Activated CD8-positive, alpha-beta memory T cell treated with anti-CD3 and anti-CD28 coated beads for 4 hours (primary cell): ENCODE measurements at places on chromosomes 11 and 22.

DNA sequence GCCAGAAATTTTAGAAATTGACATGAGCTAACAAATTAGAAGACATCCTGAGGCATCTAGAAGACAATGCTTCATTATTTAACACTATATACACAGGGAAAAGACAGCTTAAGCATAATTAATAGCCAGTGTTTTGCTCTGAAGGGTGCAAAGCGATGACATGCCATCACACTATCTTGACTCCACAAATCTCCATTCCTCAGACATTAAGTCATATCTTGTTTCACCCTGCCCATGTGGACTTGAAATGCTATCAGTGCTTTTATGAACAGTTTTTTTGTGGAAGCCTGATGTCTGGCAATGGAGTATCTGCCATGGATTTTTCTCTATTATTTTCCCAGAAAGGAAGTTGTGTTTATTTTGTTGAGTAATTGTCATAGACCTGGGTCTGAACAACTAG is 2.3 kb downstream of the CARD18 start:
- no peak for DNase-seq

DNA sequence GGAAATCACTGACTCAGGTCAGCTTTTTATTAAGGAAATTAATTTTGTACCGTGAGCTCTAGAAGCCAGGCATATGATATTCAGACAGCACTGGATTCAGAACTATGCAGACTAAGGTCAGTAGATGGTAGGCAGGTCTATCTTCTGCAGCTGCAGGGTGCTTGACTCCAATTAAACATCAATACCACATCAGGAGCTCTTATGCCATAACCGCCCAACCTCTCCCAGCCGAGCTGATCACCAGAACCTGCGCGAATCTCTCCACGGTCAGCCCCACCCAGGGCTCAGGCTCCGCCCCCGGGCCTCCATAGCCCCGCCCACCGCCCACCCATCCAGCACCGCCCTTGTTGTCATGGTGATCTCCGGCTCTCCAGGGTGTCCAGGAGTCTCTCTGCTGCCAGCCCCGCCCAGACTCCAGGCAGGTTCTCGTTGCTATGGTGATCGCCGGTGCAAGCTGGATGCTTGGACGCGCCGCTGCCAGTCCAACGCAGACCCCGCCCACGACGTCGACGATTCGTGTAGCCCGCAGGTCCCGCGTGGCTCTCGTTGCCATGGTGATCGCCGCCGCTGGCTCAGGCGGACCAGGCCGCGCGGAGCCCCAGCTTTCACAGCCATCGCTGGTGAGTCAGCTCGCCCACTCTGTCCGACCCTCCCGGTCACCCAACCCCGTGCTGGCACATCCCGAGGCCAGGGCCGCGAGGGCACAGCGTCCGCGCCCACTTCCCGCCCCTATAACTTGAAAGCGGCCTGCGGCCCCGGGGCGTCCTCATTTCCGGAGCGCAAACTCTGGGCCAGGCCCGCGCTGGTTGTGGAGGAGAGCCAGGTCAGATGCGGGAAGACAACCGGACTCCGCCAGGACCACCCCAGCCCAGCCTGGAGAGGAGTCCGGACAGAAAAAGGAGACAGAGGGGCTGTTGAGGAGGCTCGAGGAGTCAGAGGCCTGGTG is at the start of gene RAB36:
TSS of gene RAB36 (plus strand) at position 546 of the 946 bp plus-strand sequence. CDS start 1,140 bp downstream, outside the sequence.
- peak; percentile 51 for DNase-seq

- DNase-seq, result no peak
Measured at GRCh38 chr11:66237867-66238266, 30.6 kb upstream of the RAB1B start.

- DNase-seq, result no peak
Measured at GRCh38 chr11:7306900-7307299, 55.2 kb downstream of the SYT9 start.

DNA sequence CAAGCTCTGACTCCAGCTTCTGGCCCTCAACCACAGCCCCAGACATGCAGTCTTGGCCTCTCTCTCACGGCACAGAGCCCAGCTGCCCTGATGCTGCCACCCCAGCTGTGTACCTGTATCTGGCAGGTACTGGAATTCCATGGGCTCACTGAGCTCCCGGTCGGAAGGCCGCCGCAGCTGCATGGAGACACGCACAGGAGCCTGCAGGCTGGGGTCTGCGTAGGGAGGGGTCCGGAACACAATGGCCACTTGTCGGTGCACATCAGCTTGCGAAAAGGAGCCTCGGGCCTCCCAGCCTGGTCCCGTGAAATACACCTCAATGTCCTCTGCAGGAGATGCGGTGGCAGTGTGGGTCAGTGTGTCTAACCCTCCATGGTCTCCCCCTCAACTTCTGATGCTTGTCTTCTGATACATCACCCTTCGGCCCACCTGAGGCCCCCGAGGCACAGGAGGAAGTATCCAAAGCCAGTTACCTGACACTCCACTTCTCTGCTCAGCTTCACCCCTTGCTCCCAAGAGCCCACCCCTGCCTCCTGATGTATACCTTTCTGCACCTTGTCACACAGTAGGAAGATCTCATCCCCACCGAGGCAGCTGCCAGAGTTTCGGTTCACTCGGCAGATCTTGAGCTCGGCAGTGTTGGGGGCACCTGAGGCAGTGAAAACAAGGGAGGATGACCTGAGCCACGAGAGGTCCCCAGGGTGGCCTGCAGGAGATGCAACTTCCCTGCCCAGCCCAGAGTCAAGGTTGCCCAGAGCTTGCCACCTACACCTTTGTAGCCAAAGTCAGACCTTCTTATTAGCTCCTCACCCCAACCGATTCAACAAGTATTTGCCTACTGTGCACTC is 4.3 kb downstream of the RELA start:
- no peak for DNase-seq
